ENCODE measurements at places on chromosomes 13 and 19. TPM values are rescaled to one million over a fixed set of nuclear protein-coding genes. Genes with fewer than 3 reads are reported as not detected.

KLK10 gene
- polyA plus RNA-seq: 223 TPM

VASP gene
- 36.5 TPM for polyA plus RNA-seq

NCR1 gene
- not detected for polyA plus RNA-seq

TMEM150B gene
- polyA plus RNA-seq: 0.12 TPM

SRRM5 gene
- 0.71 TPM for polyA plus RNA-seq
